ENCODE measurements at places on chromosomes 7 and 10.

GRCh38 chr10:119705434-119705831, 20.4 kb upstream of the INPP5F start:
- DNase-seq: no peak

DNA sequence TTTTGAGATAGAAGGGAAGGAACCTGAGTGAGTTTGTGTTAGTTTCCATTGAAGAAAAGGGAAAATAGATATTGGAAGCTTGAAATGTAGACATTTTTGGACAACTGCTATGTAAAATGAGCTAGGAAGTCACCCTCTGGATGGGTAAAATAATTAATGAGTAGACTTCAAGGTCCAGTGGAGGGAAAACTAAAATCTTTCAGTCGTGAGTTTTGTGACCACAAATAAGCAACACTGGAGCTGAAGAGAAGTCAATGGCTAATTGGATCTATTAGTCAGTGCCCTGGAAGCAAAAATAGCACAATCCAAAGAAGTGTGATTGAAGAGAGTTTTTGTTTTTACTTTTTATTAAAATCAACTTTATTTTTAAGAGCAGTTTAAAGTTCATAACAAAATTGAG, 123.4 kb downstream of the MYO3A start:
- DNase-seq: no peak

DNA sequence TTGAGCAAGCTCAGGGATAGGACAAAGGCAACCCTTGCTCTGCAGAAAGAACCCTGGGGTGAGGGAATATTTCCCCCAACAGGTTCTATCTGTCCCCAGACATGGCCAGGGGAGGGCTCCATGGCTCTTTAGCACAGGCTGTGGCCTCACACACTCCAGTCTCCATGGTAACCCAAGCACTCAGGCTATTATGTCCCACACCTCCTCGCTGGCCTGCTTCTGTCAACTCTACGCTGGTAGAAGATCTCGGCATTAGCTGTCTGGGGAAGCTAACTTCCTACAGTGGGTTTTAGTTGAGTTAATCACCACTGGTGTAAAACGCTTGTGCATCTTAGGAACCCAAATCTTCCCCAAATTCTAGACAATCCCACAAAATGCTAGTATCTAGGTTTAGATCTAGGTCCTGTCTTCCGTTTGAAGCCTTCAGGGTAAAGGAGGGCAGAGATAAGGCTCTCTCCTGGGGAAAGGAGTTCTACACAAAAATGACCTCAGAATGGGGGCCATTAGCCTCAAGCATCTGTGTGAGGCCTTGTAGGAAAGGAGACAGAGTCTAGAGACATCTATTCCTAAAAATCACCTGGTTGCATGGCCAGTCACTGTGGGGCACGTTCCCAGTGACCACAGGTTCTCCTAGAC, 36.7 kb upstream of the SLIT1 start:
- DNase-seq: no peak

GRCh38 chr10:14658331-14659127, 116.2 kb downstream of the FAM107B start:
- no peak for DNase-seq

Data from NK-92 treated with Interleukin-12 subunit alpha and Interleukin-12 subunit beta, amount 100 ng/mL, for 24 hours (cell line).